Cortex of kidney (tissue), 1 donor: ENCODE measurements at places on chromosomes 11 and 22.

GRCh38 chr11:65426839-65427690, 4.5 kb downstream of the NEAT1 start:
- no peak for DNase-seq

- DNase-seq, result no peak
Observed at GRCh38 chr11:132158696-132159095, 788.3 kb downstream of the NTM start.

DNA sequence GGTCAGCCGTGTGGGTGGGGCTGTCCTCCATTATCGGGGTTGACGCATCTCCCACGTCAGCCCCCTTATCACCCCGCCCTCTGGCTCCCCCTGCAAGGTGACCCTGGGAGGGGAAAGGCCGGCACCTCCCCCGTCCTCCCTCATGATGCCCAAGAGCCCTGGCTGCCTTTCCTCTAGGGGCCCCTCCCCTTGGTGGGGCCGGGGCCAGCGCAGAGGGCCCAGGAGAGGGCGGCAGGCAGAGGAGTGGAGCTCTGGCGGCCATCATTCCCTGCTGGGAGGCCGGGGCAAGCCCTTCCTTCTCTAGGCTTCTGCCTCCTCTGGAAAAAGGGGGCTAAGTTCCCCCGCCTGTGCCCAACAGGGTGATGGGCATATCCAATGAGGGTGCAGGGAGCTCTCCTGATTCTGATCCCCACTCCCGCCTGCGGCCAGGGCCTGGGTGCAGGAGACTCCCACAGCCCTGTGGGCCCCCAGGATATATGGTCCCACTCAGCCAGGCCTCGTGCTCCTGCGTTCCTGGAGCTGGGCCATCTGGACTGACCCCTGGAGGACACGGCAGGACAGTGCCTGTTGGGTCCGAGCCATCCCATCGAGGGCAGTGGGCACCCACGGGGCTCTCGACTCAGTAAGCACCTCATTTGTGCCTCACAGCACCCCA, 12.3 kb downstream of the MYRF start:
- DNase-seq, result no peak

DNA sequence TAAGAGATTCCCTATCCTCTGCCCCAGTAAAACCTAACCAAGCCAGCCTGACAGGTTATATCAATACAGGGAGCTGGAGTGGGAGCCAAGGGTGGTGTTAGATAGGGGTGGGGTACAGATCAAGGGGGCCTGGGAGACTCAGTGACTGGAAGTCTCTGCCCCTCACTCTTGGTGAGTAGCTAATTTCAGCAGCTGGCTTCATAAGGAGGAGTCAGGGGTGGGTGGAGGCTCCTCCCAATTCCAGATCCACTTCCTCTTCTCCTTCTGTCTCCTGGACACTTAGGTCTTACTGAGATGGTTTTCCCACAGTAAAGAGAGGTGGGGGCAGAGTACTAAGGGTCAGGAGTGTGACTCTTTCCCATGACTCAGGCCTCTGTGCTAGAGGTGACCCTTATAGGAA, 1.1 kb upstream of the VSIG2 start:
- DNase-seq, result no peak

DNA sequence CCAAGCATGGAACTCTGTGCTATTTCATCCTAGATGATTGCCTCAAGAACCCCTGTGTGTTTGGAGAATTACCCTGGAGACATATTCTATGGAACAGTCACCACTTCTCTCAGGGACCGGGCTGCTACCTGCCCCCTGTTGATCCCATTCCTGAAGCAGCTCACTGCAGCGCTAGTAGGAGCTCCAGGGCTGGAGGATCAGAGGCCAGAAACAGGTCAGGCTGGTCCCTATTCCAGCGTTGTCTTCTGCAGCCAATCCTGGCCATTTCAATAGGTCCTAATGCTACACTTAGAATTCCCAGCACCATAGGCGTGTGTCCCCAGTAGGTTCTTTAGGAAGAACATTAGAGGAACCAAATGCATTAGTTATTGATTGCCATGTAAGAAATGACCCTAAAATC, 48.9 kb downstream of the BTG4 start:
- DNase-seq, result no peak

GRCh38 chr11:3109921-3110706, 52.9 kb upstream of the CARS1 start:
- no peak for DNase-seq

- no peak for DNase-seq
Observed at GRCh38 chr11:132972565-132972964, 559.7 kb downstream of the OPCML start.
